ENCODE measurements at places on chromosomes 2 and 18.

DNA sequence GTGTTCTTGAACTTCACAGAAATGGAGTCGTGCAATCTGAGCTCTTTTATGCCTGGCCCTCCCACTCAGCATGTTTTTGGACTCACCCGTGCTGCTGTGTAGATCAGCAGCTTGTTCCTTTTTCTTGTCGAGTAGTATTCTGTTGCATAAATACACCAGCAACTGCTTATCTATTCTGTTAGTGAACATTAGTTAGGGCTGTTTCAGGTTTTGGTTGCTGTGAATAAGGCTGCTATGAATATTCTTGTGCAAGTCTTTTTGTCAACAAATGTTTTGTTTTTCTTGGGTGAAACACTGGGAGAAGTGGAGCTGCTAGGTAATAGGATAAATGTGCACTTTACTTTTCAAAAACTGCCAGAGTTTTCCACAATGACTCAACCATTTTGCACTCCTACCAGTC is 15.3 kb upstream of the CIDEA start:
- no peak for DNase-seq

DNA sequence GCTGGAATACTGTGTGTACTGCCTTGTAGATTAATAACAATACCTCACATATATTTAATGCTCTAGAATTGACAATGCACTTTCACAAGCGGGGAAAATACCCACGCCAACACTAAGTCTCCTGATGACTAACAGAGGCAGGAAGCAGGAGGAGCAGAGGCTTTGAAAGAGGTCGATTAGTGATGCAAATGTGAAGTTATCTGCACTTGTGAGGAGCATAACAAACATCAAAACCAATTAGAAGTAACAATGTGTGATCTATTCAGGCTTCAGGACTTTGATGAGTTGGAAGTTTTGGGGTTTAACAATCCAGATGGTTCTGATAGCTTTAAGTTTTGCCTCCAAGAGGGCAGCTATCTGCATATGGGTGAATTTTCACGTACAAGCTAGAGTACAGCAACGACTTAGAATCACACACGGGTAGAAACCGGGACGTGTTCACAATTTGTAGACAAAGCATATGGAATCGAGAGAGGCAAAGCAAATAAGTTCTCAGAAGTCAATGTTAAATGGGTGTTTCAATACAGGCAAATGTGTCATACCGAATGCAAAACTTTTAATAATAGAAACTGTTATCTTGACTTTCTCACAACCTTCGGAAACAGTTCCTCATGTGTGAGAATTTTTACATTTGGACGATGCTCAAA is 114.5 kb downstream of the METTL8 start:
- DNase-seq: peak; percentile 54

GRCh38 chr2:58186501-58186900 is 54.6 kb downstream of the FANCL start:
- DNase-seq: no peak

- no peak for DNase-seq
Measured at GRCh38 chr2:185381631-185382030, 357.0 kb upstream of the FSIP2 start.

DNA sequence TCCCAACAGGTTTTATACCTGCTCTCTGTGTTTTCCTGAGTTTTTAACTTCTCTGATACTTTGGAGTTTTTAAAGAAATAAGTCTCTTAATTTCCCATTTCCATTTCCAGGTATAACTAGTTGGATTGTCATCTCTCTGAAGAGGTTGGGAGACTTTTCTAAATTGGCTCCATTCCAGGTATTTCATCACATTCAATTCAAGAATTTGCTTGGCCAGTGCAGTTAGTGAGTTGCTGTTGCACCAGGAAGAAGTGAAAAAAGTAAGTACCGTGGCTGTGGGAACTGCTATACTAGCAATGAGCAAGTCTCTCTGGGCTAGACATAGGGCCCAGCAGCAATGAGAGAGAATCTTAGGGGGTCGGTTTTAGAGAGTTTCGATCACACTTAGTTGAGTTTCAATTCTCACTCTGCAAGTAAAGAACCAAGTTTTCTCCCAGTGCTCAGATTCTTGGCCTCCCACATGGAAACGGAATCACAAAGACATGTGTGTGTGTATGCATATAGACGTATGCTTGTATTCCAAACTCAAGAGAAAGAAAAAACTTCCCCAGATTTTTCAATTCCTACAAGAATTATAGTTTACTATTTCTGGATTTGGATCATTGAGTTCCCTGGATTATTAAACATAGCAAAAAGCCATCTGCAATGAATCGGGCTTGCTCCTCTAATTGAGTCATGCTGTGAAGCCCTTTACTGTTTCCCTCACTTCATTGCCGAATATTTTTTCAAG is 894.4 kb downstream of the BCL11A start:
- no peak for DNase-seq

- no peak for DNase-seq
Measured at GRCh38 chr2:13696601-13697000, 935.9 kb upstream of the LRATD1 start.

Measured in activated CD4-positive, alpha-beta memory T cell treated with anti-CD3 and anti-CD28 coated beads, Interleukin-2, amount 10 ng/mL, durations not matched to agents 7 days and 5 days (primary cell).